Activated T-helper 17 cell treated with anti-CD3 and anti-CD28 coated beads, Interleukin-2, amount 50 U/mL, for 72 hours (primary cell): ENCODE measurements at places on chromosomes 5 and 9.

GRCh38 chr5:118310401-118310800, 677.9 kb downstream of the DTWD2 start:
- no peak for ATAC-seq

GRCh38 chr9:132074736-132075135, 4.9 kb downstream of the MED27 start:
- ATAC-seq, result no peak

- no peak for ATAC-seq
Observed at GRCh38 chr9:93193388-93194220, 9.7 kb downstream of the WNK2 start.

- ATAC-seq, result no peak
Observed at GRCh38 chr5:106127985-106128384, 1542.8 kb downstream of the EFNA5 start.

GRCh38 chr9:79768194-79768593, 196.4 kb downstream of the TLE4 start:
- no peak for ATAC-seq

DNA sequence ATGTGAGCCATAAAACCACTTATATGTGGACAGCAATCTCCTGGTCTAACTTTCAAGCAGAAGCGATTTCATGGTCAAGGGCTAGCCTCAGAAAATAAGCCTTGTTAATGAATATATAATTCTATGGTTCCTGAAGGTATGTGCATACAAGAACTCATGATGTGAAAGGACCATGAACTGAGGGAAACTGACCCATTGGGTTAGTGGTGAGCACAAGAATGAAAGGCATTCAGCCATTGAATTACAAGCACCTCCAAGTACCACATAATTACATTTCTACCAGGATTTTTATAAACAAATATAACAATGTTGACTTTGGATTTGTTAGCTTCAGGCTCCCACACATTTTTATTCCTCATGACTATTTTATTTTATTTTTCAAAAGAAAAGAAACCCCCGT, 459.0 kb downstream of the TLE4 start:
- ATAC-seq, result no peak

DNA sequence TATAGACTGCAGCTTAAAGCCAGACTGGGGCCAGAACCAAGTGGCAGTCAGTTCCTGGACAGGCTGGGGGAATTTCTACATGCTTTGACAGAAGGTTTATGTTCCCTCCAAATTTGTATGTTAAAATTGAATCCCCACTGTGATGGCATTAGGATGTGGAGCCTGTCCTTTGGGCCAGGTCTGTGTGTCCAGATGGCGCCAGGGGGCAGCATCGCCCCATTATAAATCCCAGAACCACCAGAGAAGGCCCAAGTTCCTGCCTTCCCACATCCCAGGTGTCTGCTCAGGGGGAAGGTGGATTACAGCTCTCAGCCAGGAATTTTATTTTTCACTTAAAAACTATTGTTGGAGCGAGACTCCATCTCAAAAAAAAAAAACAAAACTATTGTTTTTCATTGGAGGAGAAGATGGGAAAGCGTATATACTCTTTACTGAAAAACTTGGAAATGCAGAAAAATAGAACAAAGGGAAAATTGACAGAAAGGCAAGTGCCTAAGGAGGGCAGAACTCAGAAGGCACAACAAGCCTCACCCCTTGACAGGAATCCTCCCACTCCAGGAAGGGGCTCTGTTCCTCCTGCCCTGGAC, 5.0 kb downstream of the IL3 start:
- peak; percentile 71 for ATAC-seq

- peak; percentile 83 for ATAC-seq
Observed at GRCh38 chr5:1105350-1106265, 6.3 kb downstream of the SLC12A7 start.

GRCh38 chr9:16217943-16218701, 652.3 kb downstream of the BNC2 start:
- ATAC-seq, result no peak

- no peak for ATAC-seq
Observed at GRCh38 chr5:131230406-131230805, 33.4 kb upstream of the CDC42SE2 start.

DNA sequence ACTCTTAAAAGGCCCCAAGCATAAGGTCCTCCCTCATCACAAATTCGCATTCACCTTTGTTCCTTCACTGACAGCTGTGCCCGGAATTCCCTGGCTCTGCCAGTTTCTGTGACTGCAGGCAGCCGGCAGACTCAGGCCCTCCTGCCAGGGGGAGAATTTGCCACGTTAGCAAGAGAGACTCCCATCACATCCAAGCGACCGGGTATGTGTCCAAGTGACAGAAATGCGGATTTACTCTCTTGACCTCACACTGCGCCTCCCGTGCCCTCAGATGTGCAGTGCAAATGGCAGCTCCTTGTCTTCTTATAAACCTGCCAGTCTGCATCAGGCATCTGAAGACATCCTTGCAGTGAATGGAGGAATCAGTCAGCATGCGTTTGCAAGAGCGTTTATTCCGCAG, 187.1 kb upstream of the WWC1 start:
- ATAC-seq, result no peak

DNA sequence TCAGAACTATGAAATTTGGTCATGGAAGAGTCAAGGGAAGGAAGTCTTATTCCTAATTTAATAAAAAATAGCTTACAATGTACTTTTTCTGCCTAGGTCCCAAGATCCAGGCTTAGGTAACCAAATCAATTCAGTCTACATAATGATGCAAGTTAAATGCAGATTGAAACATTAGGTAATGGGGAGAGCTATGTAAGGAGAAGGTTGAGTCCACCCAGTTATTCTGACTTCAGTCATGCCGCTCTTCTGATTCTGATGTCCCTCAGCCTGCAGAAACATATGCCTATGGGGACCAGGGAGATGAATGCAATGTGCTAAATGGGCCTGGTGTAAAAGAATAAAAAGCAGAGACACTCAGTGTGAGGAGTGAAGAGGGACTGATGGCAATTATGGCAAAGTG, 63.9 kb downstream of the MAMDC2 start:
- no peak for ATAC-seq

DNA sequence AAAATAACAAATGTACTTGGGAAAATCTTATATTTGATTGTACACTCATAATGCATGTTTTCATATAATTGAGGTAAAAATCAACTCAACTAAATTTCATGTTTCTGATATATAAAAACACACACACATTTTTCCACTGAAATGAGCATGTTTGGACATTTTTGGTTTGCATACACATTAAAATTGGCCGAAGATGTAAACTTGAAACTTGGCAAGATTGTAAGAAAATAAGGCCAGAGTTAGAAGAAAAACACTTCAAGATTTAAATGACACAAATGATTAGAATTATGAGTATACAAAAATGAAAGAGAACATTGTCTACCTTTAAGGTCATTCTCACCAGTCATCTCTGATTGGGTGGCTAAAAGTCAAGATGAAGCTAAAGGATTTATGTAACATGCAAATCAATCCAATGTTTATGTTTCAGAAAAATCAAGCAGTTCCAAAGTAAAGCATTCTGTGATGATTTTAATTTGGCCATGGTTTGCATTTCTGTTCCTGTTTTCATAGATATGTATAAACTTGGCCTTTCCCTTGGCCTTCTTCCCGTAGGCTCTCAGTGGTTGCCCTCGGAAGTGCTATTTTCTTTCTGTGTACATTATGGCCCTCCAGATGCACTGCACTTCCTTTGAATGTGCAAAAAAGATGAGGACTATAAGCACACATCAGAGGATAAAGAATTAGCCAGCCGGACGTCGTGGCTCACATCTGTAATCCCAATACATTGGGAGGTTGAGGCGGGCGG, 1105.4 kb upstream of the DMAC1 start:
- ATAC-seq, result no peak

- no peak for ATAC-seq
Observed at GRCh38 chr5:38672059-38672788, 115.8 kb upstream of the LIFR start.

GRCh38 chr9:21070171-21070571, 7.6 kb downstream of the IFNB1 start:
- ATAC-seq, result no peak

DNA sequence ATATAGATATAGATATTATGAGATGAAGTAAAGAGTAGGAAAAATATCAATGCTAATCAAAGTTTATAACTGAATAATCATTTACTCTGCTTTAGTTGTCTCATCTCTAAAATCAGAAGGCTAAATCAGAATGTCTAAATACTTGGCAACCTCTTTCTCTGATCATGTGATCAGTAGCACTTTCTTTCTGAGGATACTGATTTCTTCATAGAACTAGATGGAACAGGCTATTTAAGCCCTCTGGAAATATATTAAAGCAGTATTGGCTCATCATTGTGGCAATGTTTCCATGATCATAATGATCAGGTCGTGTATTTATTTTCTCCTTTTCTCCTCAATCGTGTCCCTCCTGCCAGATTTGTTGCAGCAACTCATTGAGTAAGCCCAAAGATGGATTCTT, 109.7 kb downstream of the KCNN2 start:
- ATAC-seq, result no peak

- peak; percentile 64 for ATAC-seq
Observed at GRCh38 chr5:97838214-97838613, 655.2 kb upstream of the RIOK2 start.

DNA sequence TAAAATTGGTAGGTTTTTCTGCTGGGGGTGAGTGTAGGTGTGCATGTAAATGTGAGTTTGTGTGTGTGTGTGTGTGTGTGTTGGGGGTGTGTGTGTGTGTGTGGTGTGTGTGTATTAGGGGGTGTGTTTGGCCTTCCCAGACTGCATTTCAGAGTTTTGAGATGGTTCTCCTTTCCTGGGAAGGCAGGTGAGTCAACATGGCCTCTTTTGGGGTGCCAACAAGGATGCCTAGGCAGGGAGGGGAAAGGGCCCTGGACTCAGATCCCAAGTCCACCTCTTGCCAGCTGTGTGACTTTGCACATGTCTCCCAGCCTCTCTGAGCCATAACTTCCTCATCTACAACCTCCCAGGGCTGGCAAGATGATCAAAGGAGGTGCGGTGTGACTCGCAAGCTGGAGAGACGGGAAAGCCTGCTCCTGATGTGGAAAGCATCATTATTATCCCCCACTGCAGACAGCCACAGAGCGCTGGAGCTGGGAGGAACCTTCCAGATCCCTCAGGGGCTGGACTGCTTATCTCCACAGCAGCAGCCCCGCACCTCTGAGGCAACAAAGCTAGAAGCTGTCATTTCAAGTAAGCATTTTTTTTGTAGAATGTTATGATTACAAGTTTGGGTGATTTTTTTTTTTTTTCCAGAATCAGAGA, 63.5 kb upstream of the TBC1D2 start:
- ATAC-seq, result no peak

DNA sequence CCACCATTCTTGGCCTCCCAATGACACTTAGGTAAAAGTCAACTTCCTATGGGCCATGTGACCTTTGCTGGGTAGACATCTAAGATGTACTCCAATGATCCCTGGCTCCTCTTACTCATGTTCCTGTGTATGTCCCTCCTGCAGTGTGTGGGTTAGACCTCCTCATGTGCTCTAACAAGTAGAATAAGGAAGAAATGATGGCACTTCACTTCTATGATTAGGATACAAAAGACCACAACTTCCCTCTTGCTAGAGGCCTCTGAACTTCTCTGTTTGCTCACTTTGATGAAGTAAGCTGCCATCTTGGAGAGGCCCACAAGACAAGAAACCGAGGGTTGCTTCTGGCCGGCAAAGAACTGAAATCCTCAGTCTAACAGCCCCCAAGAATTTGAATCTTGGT, 131.8 kb downstream of the TAF11L14 start:
- ATAC-seq, result no peak

- no peak for ATAC-seq
Observed at GRCh38 chr5:7871653-7872052, 2.7 kb downstream of the MTRR start.

- ATAC-seq, result no peak
Observed at GRCh38 chr5:32193591-32193990, 19.5 kb upstream of the GOLPH3 start.

- peak; percentile 9 for ATAC-seq
Observed at GRCh38 chr5:149030392-149030791, 32.5 kb downstream of the SH3TC2 start.

GRCh38 chr5:66684663-66685062, 88.5 kb downstream of the MAST4 start:
- no peak for ATAC-seq

- no peak for ATAC-seq
Observed at GRCh38 chr9:98321269-98321668, 65.8 kb upstream of the TBC1D2 start.

GRCh38 chr9:127763918-127764384, 14.5 kb downstream of the SH2D3C start:
- ATAC-seq, result peak; percentile 63

- no peak for ATAC-seq
Observed at GRCh38 chr5:136276946-136277345, 84.0 kb upstream of the SMIM32 start.

GRCh38 chr9:16542290-16542689, 328.2 kb downstream of the BNC2 start:
- no peak for ATAC-seq

- peak; percentile 40 for ATAC-seq
Observed at GRCh38 chr9:72827950-72828731, 124.7 kb downstream of the ALDH1A1 start.

- no peak for ATAC-seq
Observed at GRCh38 chr9:129183495-129184218, 5.6 kb upstream of the IER5L start.

- peak; percentile 89 for ATAC-seq
Observed at GRCh38 chr5:177607452-177608192, 7.7 kb downstream of the B4GALT7 start.

- ATAC-seq, result no peak
Observed at GRCh38 chr9:81598811-81599210, 90.5 kb downstream of the TLE1 start.

GRCh38 chr5:23223846-23224245, 283.6 kb upstream of the PRDM9 start:
- ATAC-seq, result no peak

DNA sequence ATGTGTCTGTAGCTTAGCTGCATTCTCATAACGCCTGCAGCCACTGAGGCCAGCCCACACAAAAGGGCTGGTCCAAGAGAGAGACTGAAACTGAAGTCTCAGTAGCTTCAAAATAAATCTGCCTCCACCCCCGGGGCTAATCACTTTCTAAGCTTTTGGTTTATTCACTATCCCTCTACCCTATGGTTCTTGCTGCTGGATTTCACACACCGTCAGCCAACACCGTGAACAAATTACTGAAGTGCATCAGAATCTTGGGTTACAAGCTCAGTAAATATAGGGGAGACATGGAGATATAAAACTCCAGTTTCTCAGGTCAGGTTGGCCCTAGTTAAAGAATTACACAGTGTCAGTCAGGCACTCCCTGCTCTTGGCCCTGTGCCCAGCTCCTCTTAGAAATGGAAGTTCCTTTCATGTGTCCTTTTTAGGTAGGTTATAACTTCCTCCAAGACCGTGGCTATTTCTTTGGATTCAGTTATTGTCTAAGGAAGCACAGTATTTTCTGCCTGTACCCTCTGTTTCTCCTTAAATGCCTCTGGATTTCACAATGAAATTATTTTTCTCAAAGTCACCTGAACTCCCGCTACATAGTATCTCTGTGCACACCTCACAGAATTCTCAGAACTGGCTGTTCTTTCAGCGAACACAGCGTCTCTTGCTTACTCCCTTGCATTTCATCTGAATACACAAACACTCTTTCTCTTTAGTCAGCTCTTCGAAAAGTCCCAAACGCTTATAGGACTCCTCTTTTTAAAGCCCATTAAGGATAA, 112.5 kb downstream of the FAM174A start:
- ATAC-seq, result peak; percentile 74

- ATAC-seq, result no peak
Observed at GRCh38 chr9:85263288-85263687, 478.5 kb downstream of the AGTPBP1 start.

- ATAC-seq, result no peak
Observed at GRCh38 chr5:151200913-151201595, 22.8 kb downstream of the CCDC69 start.
